ENCODE measurements at places on chromosomes 16 and 17. TPM values are rescaled to one million over a fixed set of nuclear protein-coding genes. Genes with fewer than 3 reads are reported as not detected.

DNA sequence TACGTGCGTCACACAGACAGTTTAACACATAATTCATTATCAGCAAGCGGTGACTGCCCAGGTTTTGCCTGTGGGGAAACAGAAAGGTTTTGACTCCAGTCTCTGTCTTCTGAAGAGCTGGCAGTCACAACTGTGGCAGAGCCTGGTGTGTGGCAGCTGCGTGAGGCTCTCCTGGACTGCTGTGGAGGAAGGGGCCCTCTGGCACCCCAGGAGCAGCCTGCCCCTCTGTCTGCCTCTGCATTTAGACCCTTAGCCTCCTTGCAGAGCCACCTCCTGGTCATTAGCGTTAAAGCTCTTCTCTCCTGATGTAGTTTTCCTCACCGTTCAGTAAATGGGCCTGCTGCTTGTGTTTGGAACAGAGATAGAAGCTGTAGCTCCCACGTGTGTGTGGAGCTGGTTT, 10.9 kb downstream of the RAB40C start:
- no peaks in the 10 kb centered on the region for H3K27me3 ChIP-seq
- H3K27ac ChIP-seq: no peak overlapping the region
- H3K4me3 ChIP-seq: no peak overlapping the region
- DNase-seq: no peak
- peaks cover 5% of the 10 kb centered on the region for H3K4me1 ChIP-seq
- H3K36me3 ChIP-seq: peaks cover 52% of the 10 kb centered on the region

DNA sequence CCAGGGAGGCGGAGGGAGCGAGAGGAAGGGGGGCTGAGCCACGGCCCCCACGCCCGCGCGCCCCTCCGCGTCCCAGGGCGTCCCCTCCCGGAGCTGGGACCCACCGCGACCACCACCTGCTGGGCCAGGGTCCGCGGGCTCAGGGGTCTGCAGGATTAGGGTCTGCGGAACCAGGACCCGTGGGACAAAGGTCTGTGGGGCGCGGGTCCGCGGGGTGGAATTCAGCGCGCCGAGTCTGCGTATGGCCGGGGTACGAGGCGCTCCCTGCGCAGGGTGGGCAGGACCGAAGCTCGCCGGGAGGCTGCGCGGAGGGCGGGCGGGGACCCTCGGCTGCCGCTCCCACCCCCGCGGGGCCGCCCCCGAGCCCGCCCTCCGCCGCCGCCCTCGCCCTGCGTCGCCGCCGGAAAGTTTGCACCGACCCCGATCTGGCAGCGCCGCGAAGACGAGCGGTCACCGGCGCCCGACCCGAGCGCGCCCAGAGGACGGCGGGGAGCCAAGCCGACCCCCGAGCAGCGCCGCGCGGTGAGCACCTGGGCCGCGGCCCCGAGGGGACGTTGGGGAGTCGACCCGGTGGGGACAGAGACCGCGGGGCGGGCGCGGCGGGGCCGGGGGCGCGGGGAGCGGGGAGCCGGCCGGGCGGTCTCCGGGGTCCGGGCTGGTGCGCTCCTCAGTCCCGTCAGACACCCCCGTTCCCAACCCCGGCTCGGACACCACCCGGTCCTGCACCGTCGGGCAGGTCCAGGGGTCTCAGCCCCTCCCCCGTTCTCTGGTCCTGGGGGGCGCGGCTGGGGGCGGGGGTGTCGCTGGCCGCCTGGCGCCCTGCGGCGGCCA, at the start of gene GCGR:
Gene GCGR (plus strand): TSS at position 423 of the 831 bp plus-strand sequence. CDS start 4,869 bp downstream, outside the sequence.
- no peak within 1 kb of the TSS for H3K27ac ChIP-seq
- no peaks in the 10 kb centered on the region for H3K36me3 ChIP-seq
- H3K4me3 ChIP-seq: no peak within 1 kb of the TSS
- no peak for DNase-seq

The CCL17 gene
- 1.3 TPM for total RNA-seq

- no peaks in the 10 kb centered on the region for H3K27me3 ChIP-seq
- DNase-seq: no peak
- no peaks in the 10 kb centered on the region for H3K36me3 ChIP-seq
- H3K4me3 ChIP-seq: no peak overlapping the region
- H3K4me1 ChIP-seq: no peaks in the 10 kb centered on the region
These were observed 250.1 kb upstream of the PSMD7 start for GRCh38 chr16:74046524-74046923.

DNA sequence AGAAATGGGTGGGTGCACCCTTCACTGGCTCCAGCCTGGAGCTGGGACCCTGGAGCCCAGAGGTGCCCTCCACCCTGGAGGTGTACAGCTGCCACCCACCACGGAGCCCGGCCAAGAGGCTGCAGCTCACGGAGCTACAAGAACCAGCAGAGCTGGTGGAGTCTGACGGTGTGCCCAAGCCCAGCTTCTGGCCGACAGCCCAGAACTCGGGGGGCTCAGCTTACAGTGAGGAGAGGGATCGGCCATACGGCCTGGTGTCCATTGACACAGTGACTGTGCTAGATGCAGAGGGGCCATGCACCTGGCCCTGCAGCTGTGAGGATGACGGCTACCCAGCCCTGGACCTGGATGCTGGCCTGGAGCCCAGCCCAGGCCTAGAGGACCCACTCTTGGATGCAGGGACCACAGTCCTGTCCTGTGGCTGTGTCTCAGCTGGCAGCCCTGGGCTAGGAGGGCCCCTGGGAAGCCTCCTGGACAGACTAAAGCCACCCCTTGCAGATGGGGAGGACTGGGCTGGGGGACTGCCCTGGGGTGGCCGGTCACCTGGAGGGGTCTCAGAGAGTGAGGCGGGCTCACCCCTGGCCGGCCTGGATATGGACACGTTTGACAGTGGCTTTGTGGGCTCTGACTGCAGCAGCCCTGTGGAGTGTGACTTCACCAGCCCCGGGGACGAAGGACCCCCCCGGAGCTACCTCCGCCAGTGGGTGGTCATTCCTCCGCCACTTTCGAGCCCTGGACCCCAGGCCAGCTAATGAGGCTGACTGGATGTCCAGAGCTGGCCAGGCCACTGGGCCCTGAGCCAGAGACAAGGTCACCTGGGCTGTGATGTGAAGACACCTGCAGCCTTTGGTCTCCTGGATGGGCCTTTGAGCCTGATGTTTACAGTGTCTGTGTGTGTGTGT, 46.8 kb downstream of the IL21R start:
- no peak overlapping the region for H3K4me3 ChIP-seq
- H3K27ac ChIP-seq: no peak overlapping the region
- H3K4me1 ChIP-seq: no peaks in the 10 kb centered on the region

GRCh38 chr16:268141-269053, 7.3 kb downstream of the RGS11 start:
- peaks cover 22% of the 10 kb centered on the region for H3K36me3 ChIP-seq
- no peak overlapping the region for H3K4me3 ChIP-seq
- no peaks in the 10 kb centered on the region for H3K4me1 ChIP-seq
- no peak overlapping the region for H3K27ac ChIP-seq
